ENCODE measurements at places on chromosomes 1 and 21.
A peak's percentile ranks its signal among the peaks of the same experiment; 100 is the strongest.

DNA sequence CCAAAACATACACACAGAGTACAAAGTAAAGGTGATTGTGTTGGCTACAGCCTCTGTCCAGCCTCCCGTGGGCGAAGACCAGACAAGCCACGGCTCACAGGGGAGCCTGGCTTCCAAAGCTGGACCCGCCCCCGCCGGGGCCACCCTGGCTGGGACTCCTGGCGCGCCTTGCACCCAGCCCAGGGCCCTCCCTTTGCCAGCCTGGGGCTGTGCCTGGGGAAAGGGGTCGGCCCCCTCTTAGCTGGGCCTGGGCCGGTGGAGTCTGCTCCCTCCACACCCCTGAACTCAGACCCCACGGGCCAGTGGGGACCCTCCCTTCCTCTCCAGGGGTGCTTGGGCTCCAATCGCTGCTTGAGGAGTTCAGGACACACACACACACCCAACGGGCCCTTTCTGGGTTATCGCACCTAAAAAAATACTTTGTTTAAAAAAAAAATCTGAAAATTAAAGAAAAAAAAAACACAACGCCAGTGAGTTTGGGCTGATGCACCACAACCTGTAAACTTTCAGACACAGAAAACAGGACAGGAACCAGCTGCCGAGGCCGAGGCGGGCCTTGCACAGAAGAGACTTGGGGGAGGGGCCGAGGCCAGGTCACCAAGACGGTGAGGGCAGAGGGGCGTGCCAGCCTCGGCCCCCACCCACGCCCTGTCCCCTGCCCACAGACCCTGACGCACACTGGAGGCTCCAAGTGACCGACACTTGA is 56.3 kb downstream of the KCNAB2 start:
- DNase-seq: no peak

DNA sequence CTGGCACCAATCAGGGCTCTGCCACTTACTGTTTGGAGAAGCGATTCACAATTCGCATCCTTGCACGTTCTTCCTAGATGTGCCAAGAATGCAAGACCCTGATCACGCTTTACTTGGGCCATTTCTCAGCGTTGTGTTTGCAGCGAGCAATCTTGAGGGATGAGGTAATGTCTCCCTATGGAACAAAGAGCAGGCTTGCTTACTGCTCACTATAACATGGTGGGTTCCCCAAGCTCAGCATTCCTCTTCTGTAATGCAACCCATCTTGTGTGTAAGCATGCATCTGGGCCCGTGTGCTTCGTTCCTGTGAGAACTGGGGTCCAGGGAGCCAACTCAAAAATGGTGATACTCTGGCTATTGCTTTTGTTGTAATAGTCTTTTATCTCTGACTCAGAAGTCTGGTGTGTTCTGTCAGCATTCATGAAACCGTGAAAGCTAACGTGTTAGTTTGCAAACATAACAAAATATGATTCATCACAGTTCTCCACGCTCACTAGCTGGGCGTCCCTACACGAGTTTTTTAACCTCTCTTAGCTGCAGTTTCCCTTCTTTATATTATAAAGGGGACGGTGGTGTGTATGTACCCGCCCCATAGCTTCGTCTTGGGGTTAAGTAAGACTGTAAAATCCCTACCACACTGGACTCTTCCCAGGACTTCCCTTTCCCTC is 33.3 kb downstream of the DNTTIP2 start:
- DNase-seq: peak; percentile 73

DNA sequence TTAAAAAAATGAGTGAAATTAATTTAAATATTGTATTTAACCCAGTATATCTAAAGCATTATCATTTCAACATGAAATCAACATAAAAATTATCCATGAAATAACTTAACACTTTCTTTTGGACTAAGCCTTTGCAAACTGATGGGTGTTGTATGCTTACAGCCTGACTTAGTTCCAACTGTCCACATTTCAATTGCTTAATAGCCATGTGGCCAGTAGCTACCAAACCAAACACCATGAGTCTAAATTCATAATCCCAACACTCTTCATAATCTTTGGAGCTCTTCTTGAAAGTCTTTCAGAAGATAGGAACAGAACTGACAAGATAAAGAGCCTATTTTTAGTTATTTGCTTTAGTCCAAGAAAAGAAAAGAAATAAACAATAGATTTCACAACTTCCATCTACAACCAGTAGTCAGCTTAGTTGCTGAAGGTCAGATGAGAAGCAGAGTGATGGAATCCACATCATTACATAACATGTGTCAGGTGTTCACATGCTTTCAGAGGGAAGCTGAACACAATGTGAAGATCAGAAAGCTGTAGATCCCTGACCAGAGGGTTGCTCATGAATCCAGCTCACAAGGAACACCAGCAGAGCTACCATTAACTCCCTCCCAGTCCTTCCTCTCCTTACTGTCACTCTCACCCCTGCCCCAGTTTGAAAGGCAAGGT is 144.0 kb upstream of the ZNF648 start:
- no peak for DNase-seq

- no peak for DNase-seq
Observed at GRCh38 chr1:232528472-232529089, 101.4 kb downstream of the SIPA1L2 start.

- no peak for DNase-seq
Observed at GRCh38 chr21:16592381-16592780, 862.6 kb downstream of the USP25 start.

GRCh38 chr1:229410370-229410691 is 23.6 kb downstream of the ACTA1 start:
- no peak for DNase-seq

- DNase-seq: no peak
Observed at GRCh38 chr1:43673261-43673660, 23.3 kb downstream of the KDM4A start.

- no peak for DNase-seq
Observed at GRCh38 chr1:171115280-171115897, 24.7 kb downstream of the FMO3 start.

DNA sequence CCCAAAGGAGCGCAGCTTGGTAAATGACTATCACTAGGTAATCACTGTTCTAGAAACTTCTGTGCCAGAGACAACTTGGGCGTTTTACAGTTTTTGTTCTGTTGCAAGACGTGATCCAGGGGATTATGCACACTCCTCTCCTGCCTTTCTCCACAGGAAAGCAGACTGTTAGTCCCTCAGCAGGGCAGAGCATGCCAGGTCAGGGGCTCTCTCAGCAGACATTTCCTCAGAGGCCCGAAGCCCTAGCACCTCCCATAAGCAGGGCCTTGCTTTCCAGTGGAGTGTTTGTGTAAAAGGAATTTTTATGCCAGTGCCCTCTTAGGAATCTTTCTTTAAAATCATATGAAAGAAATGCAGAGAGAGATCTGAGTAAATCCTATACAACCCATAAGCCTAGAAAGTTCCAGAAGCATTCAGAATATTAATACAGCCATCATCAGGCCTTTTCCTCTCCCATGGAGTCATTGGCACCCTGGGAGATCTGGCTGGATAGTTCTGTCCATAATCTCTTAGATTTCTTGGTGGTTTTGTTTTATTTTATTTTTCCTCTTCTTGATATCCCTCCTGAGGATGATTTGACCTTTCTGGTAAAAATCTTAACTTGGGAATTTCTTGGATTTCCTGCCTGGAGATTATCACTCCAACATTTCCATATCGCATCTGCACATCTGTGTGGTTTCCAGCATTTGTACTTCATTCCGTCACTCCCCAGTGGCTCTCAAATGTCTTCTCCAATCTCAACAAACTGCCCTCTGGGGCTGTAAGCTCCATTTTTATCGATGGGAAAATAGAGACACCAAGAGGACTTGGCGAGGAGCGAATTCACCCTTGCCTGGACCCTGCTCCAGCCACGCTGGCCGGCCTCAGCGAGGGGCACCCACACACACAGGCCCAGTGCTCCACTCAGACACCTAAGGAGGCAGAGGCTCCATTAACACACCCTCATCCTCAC is 116.1 kb downstream of the PSMG1 start:
- no peak for DNase-seq

DNA sequence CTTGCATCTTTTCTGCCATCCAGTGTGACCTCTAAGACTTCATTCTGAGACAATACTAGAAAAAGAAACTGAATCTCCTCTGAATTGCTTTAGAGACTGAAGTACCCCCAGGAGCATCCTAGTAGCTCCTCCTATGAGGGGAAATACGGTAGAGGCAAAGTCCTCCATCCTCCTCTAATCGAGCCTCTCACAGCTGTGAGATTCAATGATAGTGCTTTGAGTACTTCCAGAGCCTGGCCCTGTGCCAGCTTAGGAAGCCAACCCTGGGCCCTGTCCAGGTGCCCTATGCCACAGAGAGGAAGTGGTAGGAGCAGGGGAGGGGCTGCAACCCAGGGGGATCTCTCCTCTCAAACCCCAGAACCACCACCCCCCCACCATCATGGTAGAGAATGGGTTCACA is 10.7 kb downstream of the RORC start:
- no peak for DNase-seq

GRCh38 chr21:41147096-41147978 is 20.6 kb upstream of the BACE2 start:
- no peak for DNase-seq

- DNase-seq: peak; percentile 68
Observed at GRCh38 chr1:94105957-94106529, 14.9 kb downstream of the ABCA4 start.

DNA sequence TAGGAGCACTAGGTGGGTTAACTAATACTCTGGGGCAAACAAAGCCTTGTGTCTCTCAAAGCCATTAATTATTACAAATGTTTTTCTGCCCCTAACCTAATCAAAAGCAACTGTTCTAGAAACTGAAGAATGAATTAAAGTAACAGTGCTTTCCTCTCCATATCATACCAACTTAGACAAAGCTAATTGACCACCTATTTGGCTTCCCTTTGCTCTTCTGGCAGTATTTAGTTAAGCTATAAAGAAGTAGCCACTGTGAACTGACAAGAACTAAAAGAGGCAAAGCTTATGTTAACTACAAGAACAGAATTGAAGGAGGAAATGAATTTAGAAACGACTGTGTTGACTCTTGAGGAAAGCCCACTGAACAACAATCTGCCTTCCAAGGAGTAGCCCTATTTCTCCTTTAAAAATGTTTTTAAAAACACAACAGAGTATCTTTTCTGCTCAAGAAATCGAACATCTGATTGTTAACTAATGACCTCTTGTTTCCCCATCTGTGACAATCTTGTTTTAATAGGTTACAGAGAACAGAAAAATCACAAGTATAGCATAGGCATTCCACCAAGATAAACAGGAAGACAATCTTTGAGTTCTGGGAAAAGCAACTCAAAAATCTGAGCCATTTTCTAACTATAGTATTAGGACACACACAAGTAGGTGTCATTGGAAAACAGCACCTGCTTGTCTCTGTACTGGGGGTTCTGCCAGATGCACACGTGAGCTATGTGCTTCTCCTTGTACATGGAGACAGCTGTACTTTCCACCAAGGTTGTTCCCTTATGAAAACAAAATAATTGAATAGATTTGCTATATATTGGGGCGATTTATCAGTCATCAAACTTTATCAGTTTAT is 3.1 kb upstream of the EGLN1 start:
- DNase-seq: no peak

DNA sequence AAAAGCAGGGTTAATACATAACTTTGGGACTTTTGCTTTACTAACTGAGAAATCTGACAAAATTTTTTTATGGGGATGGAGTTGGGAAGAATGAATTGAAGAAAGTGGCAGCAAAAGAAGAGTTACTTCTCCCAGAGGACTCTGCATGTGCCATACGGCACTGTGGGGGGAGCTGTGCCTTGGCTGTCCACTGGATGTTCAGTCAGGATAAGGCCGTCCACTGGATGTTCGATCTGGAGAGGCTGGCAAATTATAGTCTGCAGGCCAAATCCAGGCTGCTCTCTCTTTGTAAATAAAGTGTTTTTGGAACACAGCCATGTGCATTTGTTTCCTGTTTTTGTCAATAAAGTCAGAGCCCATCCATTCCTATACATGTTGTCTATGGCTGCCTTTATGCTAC is 4.5 kb upstream of the MAP3K7CL start:
- no peak for DNase-seq

- no peak for DNase-seq
Observed at GRCh38 chr21:29857150-29857549, 82.6 kb downstream of the GRIK1 start.

- no peak for DNase-seq
Observed at GRCh38 chr1:194067772-194068171, 881.4 kb upstream of the B3GALT2 start.

- DNase-seq: no peak
Observed at GRCh38 chr1:36542024-36542961, 59.6 kb upstream of the CSF3R start.

- DNase-seq: no peak
Observed at GRCh38 chr1:176976225-176976624, 188.3 kb downstream of the ASTN1 start.

GRCh38 chr1:93446837-93447451 is 974 bp upstream of the FNBP1L start:
- no peak for DNase-seq

GRCh38 chr1:116110567-116111523 is at the start of gene MAB21L3:
TSS of gene MAB21L3 (plus strand) at chr1:116111399. CDS start at chr1:116112616, 1,217 bp downstream.
- no peak for DNase-seq

GRCh38 chr21:16211339-16212303 is 481.8 kb downstream of the USP25 start:
- no peak for DNase-seq

- no peak for DNase-seq
Observed at GRCh38 chr1:33443080-33443704, 12.3 kb upstream of the PHC2 start.

DNA sequence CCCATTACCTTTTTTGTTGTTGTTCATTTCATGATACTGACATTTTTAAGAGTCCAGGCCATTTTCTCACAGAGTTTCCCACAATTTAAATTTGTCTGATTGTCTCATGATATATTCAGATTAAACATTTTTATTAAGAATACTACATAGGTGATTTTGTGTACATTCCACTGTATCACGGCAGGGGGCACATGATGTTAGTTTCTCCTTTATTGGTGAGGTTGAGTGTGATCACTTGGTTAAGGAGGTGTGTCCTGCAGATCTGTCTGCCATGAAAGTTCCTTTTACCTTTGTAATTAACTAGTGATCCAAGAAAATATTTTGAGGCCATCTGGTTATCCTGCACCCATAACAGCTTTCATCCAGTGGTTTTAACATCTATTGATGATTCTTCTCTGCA is 11.8 kb downstream of the RTCA start:
- DNase-seq: no peak

- DNase-seq: no peak
Observed at GRCh38 chr1:74609810-74610371, 63.7 kb downstream of the ERICH3 start.

DNA sequence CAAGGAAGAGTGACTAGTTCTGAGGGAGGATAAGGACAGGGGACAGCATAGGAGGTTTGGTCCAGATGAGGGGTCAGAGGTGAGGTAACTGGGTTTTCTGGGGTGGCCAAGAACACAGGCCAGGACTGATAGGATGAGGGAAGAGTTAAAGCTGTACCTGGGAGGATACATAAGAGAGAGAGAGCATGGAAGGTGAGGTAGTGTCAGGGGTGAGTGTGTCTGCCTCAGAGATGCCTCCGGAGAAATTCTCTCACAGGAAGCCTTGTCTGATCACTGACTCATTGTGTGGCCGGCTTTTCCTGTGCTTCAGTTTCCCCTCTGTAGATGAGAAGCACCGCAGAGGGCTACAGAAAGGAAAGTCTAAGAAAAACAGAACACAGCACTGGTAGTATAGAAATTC is 40.2 kb downstream of the FASLG start:
- DNase-seq: peak; percentile 8

Data from astrocyte of the cerebellum (primary cell).